ENCODE measurements at places on chromosomes 11 and 22.
A peak's percentile ranks its signal among the peaks of the same experiment; 100 is the strongest.

GRCh38 chr22:50190941-50191741 is 5.4 kb downstream of the TRABD start:
- DNase-seq: no peak

- no peak for DNase-seq
These were observed 678.7 kb downstream of the BRD1 start for GRCh38 chr22:49148895-49149418.

DNA sequence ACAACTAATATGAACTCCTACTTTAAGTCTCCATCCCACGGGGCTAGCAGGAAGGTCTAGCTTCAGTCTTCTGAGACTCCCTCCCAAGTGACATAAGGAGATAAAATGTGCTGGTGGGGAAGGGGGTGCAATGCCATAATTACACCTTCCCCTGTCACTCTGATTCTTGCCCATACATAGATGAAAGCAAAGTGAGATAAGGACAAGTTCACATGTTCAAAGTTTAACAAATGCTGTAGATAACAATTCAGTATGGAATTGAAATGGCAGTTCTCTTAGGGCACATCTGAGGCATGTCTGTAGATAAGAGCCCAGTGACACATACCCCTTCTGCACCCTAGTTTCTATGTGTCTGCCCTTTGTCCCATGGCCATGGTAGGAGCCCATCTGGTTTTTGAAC is 38.2 kb upstream of the PANX1 start:
- DNase-seq: no peak

- no peak for DNase-seq
These were observed 42.9 kb downstream of the TPBGL start for GRCh38 chr11:75283391-75283931.

DNA sequence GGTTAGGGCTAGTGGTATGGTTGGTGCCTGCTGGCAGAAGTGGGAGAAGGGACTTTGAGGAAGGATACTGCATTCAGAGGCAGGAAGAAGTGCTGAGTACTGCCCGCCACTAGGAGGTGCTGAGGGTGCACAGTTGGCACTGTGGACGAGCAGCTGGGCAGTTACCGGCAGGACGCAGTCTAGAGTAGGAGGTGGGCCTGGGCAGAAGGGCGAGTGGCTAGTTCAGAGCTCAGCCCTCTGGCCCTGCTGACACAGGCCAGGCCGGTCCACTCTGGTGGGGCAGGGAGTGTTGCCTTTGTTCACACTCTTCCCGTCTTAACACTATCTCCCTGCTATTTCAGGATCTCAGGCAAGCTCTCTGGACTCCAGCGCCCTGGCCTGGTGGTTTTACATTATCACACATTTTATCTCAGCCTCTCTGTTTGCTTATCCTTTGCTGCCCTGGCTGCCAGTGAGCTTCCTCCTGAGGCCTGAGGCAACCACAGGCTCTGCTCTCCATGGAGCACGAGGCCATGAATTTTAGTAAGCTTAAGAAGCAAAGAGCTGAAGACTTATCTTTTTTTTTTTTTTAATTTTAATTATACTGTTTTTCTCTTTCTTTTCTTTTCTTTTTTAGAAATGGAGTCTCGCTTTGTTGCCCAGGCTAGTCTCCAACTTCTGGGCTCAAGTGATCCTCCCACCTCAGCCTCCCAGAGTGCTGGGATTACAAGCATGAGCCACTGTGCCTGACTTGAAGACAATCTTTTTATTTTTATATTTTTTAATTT is 26.9 kb downstream of the SNAP29 start:
- DNase-seq: peak; percentile 58

DNA sequence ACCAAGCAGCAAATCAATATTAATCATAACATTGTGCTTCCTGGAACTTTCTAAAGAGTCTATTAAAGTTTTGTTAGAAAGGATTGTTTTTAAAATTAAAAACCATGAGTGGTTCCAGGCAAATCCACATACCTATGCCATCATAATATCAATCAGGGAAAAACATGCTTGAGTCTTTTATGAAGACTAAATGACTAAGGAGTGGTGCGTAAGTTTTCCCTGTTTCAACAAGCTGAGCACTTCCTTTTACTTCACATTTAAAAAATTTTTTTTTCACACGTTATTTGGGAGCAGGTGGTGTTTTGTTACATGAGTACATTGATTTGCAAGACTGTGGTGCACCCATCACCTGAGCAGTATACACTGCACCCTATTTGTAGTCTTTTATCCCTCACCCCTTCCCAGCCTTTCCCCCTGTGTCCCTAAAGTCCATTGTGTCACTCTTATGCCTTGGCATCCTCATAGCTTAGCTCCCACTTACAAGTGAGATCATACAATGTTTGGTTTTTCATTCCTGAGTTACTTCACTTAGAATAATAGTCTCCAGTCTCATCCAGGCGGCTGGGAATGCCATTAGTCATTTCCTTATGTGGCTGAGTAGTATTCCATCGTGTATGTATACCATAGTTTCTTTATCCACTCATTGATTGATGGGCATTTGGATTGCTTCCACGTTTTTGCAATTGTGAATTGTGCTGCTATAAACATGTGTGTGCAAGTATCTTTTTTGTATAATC is 1190.3 kb upstream of the RAG2 start:
- DNase-seq: no peak

GRCh38 chr11:122981388-122982264 is at the start of gene BSX:
Gene BSX, minus strand, starts transcription at chr11:122981834. Its CDS starts 163 bp downstream, at chr11:122981671.
- no peak for DNase-seq

- no peak for DNase-seq
These were observed 123.6 kb upstream of the TENM4 start for GRCh38 chr11:79564288-79564925.

GRCh38 chr11:57888386-57888785 is 126.8 kb downstream of the CTNND1 start:
- no peak for DNase-seq

- no peak for DNase-seq
These were observed 47.1 kb upstream of the LMO1 start for GRCh38 chr11:8310743-8311298.

- DNase-seq: peak; percentile 15
These were observed 30.5 kb downstream of the MRGPRD start for GRCh38 chr11:68950270-68950669.

GRCh38 chr22:43546186-43546585 is 134.4 kb downstream of the MPPED1 start:
- DNase-seq: no peak

- no peak for DNase-seq
These were observed 3.2 kb upstream of the FLI1 start for GRCh38 chr11:128690665-128691101.

DNA sequence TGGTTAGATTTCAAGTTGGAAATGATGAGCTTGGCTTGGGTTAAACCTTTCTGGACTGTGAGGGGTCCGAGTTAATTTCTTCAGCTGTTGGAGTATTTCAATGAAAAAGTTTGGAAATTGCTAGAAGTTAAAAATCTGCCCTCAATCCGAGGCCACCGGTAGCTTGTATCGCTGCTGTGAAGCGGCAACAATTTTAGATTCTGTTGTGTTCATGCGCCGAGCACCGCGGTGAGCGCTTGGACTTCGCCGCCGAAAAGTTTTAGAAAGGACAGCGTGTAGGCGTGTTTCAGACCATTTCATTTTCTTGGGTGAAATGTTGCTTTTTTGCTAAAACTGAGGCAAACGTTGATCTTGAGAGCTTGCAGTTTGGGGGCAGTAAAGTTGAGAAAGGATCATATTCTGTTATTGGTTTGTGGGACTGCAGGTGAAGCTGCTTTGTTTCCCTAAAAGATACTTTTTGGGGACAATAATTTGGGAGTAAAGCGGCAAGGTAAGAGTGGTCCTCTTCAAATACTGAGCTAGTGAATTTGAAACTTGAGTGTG is 928 bp downstream of the FBXO7 start:
- DNase-seq: peak; percentile 8

DNA sequence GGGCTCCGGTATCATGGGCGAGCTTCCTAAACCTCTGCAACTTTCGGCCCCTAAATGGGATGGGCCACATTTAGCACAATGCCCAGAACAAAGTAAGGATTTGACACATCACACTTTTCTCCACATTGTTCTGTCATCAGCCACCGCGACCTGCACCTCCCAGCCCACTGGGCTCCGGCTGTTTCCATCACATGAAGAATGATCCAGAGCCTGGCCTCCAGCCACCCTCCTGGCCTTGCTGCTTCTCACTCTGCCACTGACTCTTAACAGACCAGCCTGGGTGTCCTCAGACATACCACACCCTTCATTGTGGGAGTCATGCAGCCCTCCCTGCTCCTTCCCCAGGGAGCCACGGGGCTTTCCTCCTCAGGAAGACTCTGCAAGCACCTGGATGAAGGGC is 113.7 kb downstream of the IGLL1 start:
- no peak for DNase-seq

DNA sequence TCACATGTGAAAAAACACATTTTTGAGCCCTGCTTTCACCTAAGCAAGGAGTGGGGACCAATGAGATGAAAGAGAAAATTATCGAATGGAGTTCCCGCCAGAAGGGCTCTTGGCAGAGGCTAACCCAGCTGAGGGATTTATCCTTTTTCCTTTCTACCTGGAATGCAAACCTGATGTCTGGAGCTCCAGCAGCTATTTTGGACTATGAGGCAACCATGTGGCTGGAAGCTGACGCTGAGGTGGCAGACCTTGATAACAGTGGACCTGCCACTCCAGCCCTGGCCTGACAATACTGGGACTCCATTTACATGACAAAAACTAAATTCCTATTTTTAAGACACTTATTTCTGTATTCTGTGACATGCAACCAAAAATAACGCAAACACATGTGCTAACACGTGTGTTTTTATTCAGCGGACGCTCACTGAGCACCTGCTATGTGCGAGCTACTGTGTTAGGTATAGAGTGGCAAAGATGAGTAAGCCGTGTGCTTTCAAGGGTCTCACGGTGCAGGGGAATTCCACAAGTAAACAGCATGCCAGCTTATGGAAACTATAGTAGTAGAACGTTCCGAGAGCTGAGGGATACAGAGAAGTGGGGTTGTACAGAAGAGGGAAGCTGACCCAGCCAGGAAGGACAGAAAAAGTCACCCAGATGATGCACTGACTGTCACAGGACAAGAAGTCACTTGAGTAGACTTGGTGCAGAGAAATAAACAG is 19.1 kb upstream of the ISX start:
- no peak for DNase-seq

GRCh38 chr11:36073411-36074203 is 129.7 kb downstream of the LDLRAD3 start:
- no peak for DNase-seq

DNA sequence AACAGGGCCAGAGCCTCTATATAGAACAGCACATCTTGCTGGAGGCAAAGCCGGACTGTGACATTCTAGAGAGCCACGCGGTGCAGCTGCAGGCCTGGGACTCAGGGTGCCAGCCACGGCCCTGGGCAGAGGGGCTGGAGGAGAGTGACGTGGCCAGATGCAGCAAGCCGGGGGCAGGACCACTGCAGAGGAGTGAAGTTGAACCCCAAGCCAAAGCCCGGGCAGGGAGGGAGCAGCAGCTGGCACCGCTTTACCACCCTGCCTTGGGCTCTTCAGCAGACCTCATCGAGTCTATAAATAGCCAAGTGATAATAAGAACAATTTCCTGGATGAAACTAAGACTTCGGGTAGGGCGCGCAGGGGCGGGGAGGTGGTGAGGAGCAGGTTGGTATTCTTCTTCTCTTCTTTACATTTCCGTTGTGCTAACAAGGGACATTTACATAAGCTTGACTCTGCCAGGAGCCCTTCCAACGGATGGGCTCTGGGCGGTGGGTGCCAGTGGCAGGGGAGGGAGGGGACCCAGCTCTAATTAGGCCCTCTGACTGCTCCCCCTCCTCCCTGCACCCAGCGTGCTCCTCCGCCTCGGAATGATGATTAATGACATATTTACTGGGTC is 110.2 kb downstream of the ST3GAL4 start:
- DNase-seq: no peak

DNA sequence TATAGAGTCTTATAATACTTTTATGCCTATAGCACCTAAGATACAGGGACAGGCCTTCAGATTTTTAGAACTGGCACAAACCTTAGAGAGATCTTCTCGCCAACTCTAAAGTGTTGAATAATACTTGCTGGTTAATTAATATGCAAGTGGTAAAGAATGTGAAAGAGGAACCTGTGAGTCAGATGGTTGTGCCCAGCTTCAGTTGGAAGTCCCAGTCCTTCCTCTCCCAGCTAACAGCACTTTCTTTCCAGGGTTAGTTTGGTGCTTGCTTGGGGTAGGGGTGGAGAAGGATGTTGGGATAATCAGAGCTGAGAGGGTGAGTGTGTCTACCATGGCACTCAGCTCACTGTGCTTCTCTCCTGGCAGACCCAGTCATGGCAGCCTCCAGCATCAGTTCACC is 4.9 kb upstream of the TMEM132A start:
- DNase-seq: no peak

DNA sequence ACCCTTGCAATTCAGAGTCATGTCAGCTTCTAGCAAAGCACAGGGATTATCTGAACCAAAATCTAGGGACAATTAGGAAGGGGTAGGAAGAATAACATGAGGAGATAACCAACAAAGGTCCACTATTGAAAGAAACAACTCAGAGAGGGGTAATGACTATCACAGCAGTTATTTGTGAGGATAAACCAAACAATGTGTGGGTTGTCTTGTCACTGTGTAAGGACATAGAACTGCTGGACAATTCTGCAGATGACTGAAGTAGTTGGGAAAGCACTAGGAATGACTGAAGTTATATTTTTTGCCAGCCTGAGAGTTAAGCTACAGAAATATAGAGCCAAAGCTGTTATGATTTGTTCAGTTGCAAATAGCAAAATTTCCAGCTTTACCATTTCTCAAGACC is 858.4 kb upstream of the CCDC90B start:
- DNase-seq: no peak

DNA sequence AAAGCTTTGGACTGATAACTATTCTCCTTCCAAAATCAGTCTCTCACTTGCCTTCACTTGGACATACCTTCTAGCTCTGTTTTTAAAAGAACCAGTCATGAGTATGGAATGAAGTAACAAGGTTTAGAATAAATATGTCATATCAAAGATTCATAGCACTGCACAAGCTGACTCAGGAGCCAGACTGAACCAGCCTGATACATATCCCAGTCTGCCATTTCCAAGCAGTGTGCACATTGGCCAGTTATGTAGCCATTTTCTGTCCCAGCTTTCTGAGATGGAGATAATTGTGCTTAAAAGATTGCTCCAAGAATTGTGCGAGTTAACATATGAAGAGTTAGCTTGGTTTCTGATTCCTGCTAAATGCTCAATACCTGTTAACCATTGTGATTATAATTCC is 311.3 kb downstream of the C11orf87 start:
- no peak for DNase-seq

DNA sequence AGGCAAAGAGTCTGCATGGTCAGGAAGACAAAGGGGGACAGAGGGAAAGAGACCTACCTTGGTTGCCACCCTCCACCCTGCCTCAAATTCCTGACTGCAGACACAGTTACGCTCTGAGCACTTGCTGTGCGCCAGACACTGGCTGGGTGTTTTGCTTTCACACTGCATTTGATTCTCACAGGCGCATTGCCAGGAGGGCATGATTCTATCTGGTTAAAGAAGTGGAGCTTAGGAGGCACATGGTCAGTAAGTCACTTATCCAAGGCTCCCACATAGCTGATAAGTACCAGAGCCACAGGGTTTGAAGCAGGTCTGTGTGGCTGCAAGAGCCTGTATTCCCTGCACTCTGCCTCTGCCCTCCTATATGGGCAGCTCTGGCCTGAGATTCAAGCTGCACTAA is 103.9 kb downstream of the TIMP3 start:
- no peak for DNase-seq

- no peak for DNase-seq
These were observed 126.5 kb downstream of the MIAT start for GRCh38 chr22:26783885-26784284.
